Islet precursor cell (in vitro differentiated cells): ENCODE measurements at places on chromosomes 16 and 17.

DNA sequence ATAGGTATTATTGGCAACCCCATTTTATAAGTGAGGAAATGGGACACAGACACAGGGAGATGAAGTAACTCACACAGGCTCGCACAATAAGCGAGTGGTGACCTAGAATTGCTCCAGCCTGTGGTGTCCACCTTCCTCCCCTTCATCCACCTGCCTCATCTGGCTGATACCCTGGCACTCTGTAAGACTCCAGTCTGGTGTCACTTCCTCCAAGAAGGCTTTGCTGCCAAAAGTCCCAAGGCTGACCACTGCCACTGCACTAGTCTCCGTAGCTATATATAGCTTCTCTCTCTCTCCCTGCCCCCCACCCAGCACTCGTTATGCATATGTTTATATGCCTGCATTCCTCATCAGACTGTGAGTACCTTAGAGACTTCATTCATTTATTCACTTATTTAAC is 66.1 kb upstream of the SREBF1 start:
- no peak for DNase-seq

DNA sequence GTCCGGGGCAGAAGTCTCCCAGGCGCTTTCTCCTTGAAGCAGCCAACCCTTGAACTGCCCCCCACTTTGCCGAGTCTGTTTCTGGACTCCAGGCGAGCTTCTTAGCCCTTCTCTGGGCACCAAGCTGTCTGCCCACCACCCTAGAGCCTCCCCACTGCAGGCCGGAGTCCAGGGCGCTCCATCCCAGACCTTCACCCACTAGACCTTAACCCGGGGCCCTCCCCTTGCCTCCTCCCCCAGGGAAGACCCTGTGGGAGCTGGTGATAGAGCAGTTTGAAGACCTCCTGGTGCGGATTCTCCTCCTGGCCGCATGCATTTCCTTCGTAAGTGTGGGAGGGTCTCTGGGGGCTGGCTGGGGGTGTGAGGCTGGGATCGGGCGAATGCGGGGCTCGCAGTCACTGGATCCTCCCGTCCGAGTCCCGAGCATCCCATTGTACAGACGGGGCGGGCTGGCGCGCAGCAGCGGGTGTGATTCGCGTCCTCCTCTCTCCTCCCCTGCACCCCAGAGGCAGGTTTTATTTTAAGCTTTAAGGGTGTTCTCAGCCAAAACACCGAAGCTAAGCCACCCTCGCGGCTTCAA is 1.1 kb downstream of the ATP2A1 start:
- DNase-seq: no peak

GRCh38 chr17:67689534-67690177 is 28.1 kb upstream of the NOL11 start:
- DNase-seq: no peak

DNA sequence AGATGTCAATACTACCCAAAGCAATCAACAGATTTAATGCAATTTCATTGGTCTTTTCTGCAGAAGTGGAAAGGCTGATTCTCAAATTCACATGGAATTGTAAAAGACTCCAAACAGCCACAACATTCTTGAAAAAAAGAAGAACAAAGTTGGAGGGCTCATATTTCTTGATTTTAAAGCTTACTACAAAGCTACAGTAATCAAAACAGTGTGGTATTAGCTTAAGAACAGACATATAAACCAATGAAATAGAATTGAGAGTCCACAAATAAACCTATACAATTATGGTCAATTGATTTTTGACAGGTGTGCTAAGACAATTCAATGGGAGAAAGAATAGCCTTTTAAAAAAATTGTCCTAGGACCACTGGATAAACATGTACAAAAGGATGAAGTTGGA is 14.4 kb upstream of the ABCC1 start:
- DNase-seq: no peak

DNA sequence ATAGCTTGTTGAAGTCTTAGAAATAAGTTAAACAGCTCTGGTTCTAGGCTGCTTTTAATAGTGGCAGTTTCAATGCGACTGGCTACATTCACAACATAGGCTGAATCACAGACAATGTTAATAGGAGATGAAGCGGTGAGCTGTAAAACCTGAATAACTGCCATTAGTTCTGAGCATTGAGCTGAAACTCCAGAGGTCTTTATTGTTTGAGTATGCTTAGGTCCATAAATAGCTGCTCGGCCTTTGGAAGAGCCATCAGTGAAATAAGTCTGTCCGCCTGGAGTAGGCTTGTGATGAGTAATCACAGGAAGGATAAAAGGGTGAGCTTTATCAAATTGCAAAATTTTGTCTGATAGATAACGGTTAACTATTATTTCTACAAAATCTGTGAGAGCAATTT is 9.4 kb upstream of the ZNF689 start:
- no peak for DNase-seq

GRCh38 chr17:11487469-11487868 is 110.8 kb upstream of the DNAH9 start:
- no peak for DNase-seq

DNA sequence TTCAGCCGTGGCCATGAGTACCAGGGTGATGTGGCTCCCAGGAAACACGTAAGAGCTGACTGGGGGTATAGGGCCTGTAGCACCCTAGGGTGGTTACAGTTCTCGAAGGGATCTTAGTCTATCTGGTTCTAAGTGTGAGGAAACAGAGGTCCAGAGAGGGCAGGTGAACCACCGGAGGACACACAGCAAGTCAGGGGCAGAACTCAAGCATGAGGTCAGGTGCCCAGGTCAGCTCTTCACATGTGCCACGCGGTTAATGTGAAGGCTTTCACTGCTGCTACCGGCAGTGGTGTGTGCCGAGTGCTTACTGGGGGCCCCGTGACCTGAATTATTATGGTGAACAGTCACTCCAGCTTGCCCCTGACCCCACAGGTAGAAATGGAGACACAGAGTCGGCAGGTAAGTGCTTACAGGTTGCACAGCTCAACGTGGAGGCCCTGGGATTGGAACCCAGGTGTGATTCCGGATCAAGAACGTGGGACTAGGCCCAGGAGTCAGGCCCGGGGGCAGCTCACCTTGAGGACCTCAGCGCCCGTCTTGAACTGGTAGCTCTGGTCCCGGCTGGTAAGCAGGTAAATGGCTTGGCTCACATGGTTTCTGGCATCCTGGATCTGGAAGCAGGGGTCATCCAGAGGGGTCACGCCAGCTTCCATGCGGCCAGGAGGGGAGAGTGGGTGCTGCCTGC is 3.1 kb downstream of the ROGDI start:
- DNase-seq: no peak

- DNase-seq: no peak
Measured at GRCh38 chr16:56631197-56631596, 1.3 kb upstream of the MT1M start.

GRCh38 chr17:37567137-37567536 is 42.1 kb downstream of the SYNRG start:
- no peak for DNase-seq

DNA sequence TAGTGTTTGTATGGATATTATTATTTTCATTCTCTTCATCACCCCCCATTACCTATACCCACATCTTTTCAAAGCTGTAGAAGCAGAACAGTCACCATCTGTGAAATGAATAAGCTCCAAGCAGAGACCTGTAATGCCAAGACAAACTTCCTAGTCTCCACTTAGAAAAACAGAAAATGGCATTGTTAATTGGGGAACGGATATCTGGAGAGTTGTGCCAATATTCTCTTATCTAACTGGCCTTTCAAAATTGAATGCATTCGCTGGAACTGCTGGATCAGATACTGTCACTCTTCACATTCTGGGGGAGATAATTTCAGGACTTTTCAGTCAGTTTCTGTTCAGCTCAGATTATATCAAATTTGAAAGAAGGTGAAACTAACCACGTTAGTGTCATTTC is 464.4 kb upstream of the GOT2 start:
- no peak for DNase-seq

GRCh38 chr17:17416007-17416399 is 60.8 kb upstream of the MED9 start:
- DNase-seq: no peak

- DNase-seq: peak; percentile 54
Measured at GRCh38 chr16:57204675-57205074, 18.5 kb downstream of the RSPRY1 start.

GRCh38 chr16:35793601-35794000 is 2334.2 kb downstream of the TP53TG3F start:
- DNase-seq: no peak

DNA sequence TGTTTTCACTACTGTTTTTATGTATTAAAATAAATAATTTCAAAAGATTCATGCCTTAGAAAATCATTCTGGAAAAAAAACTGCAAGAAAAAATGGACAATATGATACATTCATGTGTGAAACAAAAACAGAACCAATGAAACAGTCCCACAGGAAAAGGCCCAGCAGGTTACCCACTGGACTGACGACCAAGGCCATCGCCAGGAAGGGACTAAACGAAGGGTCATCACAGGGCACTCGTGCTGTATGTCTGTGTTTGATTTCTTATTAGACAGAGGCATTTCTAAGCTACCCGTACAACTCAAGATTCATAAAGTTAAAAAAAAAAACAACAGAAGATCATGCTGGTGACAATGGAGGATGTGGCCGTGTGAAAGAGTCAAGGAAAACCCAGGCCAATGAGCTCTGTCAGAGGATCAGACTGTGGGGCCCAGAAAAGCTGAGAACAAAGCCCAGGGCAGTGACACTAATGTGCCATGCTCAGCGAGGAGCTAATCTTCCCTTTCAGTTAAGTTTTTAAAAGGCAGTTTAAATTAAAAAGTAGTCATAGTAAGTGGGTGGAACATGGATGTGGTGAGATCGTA is 31.8 kb downstream of the NSMCE1 start:
- no peak for DNase-seq

- DNase-seq: no peak
Measured at GRCh38 chr17:50719924-50720794, 756 bp downstream of the LUC7L3 start.

GRCh38 chr16:53091466-53092211 is 36.8 kb downstream of the CHD9 start:
- DNase-seq: peak; percentile 88

DNA sequence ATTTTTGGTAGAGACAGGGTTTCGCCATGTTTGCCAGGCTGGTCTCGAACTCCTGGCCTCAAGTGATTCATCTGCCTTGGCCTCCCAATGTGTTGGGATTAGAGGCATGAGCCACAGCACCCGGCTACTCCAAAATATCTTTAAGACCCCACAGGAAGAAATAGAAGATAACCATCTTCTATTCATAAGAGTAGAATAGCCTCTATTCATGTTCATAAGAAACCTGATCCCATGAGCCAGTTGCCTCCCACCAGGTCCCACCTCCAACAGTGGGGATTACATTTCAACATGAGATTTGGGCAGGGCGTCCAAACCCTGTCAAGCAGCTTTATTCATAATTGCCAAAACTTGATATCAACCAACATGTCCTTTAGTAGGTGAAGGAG is 13.9 kb upstream of the TMC7 start:
- no peak for DNase-seq

GRCh38 chr16:75532142-75532765 is 3.7 kb downstream of the CHST5 start:
- DNase-seq: no peak

- peak; percentile 92 for DNase-seq
Measured at GRCh38 chr17:50218771-50219315, 17.4 kb upstream of the COL1A1 start.

- no peak for DNase-seq
Measured at GRCh38 chr17:76388966-76389888, 4.8 kb downstream of the SPHK1 start.

DNA sequence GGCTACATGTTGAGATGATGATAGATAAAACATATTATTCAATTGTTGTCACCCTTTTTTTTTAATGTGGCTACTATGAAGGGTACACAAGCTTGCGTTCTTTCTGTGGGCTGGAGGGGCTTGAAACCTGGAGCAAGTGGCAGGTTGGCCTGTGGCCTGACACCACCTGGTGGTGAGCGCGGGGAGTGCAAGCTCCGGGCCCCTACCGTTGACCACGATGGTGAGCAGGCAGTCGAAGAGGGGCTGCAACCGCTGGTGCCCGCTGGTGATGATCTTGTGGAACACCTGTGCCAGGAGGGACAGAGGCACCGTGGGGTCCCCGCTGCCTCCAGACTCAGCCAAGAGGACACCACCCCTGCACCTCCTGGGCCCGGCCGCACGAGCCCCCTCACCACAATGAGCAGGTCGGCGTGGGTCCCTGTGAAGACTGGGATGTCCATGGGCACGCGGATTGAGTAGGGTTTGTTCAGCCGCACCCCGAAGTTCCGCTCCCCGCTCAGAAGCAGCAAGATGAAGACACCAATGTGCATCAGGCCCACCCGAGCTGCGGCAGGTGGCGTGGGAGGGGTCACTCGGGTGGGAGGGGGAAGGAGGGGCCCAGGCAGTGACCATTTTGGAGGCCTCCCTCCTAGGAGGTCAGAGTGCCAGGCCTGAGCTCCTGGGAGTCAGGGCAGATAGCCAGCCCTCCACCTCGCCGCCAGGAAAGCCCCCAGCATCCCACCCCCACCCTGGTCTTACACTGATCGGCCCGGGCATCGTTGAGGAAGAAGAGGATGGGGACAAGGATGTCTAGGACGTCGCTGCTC is 14.4 kb downstream of the HID1 start:
- peak; percentile 92 for DNase-seq

GRCh38 chr16:82935766-82936165 is 309.0 kb downstream of the CDH13 start:
- DNase-seq: no peak

GRCh38 chr17:43855061-43855460 is 8.1 kb downstream of the CD300LG start:
- no peak for DNase-seq

DNA sequence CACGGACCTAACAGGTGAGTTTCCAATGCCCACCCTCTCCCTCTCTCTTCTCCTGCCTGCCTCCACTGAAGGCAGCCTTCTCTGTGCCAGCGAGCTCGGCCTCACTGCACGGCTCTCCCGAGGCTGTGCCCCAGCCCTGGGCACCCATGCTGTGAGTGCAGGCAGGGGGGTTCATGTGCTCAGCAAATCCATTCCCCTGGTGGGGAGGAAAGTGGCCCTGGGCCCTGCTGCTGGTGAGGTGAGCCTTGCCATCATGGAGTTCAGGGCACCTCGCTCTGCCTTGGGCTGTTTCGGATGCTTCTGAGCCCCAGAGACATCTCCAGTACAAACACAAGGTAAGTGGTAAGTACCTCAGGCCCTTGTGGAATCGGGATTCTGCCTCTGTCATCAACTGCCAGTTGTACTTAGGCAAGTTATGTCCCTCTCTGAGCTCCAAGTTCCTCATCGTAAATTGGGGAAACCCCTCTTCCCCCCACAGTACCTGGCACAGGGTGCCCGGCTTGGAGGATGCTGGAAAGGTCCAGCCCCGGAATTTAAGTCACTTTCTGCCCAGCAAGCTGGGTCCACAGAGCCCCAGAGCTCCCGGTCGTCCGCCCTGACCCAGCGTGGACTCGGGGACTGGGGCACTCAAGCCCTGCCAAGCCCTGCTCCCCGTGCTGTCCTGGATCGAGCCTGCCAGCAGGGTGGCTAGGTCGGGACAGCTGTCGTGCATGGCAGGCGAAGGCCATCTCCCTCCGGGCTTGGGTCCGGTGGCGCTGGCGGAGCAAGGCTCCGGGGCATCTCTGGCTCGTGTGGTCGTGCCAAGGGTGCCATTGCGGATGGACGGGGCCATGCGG is 684 bp upstream of the NUDT16L1 start:
- DNase-seq: peak; percentile 53

GRCh38 chr16:38941-39892 is 14.2 kb downstream of the POLR3K start:
- peak; percentile 53 for DNase-seq

GRCh38 chr16:55571-56136 is 2.0 kb downstream of the SNRNP25 start:
- no peak for DNase-seq

GRCh38 chr16:11907160-11907970 is 8.4 kb downstream of the GSPT1 start:
- DNase-seq: peak; percentile 58

GRCh38 chr17:14950216-14950615 is 314.9 kb downstream of the PMP22 start:
- DNase-seq: peak; percentile 48

GRCh38 chr16:21937336-21937829 is 15.8 kb upstream of the UQCRC2 start:
- DNase-seq: no peak
